ENCODE measurements at places on chromosomes 2 and 18. TPM values are rescaled to one million over a fixed set of nuclear protein-coding genes. Genes with fewer than 3 reads are reported as not detected.

Gene RNF152
- total RNA-seq, result 3.6 TPM

Gene SKOR2
- total RNA-seq, result not detected

Gene MYO5B
- 0.15 TPM for total RNA-seq

Gene VPS54
- 15.1 TPM for total RNA-seq

Gene ERICH2
- total RNA-seq, result not detected

Gene C2orf80
- not detected for total RNA-seq

Gene CELF4
- not detected for total RNA-seq

Gene SAG
- total RNA-seq, result not detected

Gene PSTPIP2
- total RNA-seq, result 1.3 TPM

Gene CACNB4
- total RNA-seq, result under 0.01 TPM

Gene LAMA1
- total RNA-seq, result 231 TPM

Gene SLC9A2
- not detected for total RNA-seq

Gene IL1A
- total RNA-seq, result not detected

Gene BMP10
- not detected for total RNA-seq

Gene RAB6C
- total RNA-seq, result not detected

Gene RPRM
- total RNA-seq, result not detected

Gene NIF3L1
- total RNA-seq, result 38.5 TPM

Gene CYP26B1
- not detected for total RNA-seq

Gene GPR39
- total RNA-seq, result not detected

Gene PER2
- total RNA-seq, result 0.93 TPM

Gene POMC
- 15.8 TPM for total RNA-seq

Gene FIGN
- 8.0 TPM for total RNA-seq

Gene HES6
- 118 TPM for total RNA-seq

Gene LRRTM4
- not detected for total RNA-seq

Gene MFSD2B
- total RNA-seq, result 0.36 TPM

Gene TLX2
- total RNA-seq, result not detected

Gene PFN4
- total RNA-seq, result 0.67 TPM

Gene CAPN14
- total RNA-seq, result 0.34 TPM

Gene CPO
- total RNA-seq, result 0.34 TPM

Gene LRRTM1
- total RNA-seq, result not detected

Gene TUBA3E
- total RNA-seq, result not detected

Measured in melanocyte of skin (primary cell).